Esophagus squamous epithelium (tissue), 5 donors: ENCODE measurements at places on chromosomes 7 and 10.

DNA sequence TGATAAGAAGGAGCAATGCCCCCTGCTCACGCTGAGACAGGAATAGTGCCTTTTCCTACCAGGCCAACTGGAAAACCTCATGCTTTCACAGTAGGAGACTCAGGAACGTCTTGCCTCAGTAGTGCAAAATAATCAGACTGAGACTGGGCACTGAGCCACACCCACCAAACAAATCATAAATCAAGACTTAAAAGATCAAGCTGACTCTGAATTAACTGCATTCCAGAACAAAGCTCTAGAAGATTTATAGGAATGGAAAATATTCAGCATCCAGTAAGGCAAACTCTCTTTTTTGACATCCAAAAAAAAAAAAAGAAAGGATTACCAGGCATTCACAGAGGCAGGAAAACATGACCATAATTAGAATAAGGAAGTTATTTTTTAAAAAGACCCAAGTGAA is 30.5 kb upstream of the SLC18A3 start:
- DNase-seq = no peak

DNA sequence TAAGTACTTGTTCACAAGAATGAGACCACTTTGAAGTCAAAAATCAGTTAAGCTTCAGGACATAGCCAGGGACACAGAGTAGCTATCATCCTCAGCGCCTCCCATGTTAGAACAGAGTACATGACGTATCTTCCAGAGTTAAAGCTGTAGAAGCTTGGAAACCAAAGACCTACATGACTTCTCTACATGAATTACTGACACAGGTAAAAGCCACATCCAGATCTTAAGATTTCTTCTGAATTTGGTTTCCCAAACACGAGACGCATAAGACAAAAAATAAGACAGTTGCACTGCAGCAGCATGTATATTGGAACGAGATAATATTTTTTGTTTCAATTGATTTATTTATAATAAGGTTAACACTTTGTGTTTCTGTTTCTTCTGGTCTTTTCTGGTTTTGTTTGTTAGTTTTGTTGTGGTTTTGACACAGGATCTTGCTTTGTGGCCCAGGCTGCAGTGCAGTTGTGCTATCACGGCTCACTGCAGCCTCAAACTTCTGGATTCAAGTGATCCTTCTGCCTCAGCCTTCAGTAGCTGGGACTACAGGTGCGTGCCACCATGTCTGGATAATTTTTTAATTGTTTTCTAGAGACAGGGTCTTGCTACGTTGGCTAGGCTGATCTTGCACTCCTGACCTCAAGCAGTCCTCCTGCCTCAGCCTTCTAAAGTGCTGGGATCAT is 10.2 kb upstream of the EPC1 start:
- no peak for DNase-seq

DNA sequence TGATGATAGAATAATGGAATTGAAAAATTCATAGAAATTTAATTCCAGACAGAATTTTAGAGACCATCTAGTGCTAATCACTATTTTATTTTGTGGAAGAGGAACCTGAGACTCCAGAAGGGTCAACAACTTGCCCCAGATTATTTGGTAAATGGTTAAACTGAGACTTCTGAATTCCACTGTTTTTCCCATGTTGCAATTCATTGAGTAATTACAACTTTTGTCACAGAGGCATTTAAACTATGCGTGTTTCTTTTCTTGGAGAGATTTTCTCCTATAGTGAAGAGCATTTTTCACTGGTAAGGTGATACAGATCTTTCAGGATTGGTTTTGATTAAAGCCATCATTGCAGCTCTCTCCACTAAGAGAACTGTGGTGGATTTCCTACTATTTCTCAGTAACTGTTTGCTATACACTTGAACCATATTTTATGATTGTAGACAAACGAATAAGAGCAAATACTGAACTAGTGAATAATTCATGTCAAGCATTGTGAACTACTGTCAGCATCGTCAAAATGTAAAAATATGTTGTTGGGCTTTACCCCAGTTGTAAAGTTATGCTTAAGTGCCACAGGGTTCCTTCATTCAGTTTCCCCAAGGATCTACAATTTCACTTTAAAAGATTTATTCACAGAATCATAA is 26.5 kb downstream of the LRGUK start:
- DNase-seq = no peak

GRCh38 chr10:21526188-21526859 is 842 bp upstream of the SKIDA1 start:
- DNase-seq = no peak

DNA sequence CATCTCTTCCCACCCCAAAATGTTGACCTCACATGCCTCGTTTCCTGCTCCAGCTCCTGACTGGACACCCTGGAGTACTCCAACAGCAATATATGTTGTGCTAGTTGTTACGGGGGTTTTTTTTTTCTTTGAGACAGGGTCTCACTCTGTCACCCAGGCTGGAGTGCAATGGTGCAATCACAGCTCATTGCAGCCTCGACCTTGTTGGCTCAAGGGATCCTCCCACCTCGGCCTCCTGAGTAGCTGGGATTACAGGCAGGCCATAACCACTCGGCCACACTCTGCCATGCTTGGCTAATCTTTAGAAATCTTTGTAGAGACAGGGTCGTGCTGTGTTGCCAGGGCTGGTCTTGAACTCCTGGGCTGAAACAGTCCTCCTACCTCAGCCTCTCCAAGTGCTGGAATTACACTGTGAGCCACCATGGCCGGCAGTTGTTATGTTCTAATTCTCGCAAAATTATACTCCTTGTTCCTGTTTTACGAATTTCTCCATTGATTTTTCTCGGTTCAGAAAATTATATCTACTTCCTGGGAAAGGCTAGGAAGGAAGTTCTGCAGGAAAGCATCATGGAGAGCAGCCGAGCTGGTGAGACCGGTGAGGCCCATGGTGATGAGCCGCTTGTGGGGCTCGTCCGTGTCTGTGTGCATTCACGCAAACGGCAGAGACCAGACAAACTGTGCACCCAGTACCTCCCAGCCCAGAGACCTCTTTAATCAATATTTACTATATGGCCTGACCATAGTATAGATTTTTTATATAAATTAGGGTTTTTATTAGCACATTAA is 52.4 kb upstream of the DNAJB6 start:
- DNase-seq = no peak

- no peak for DNase-seq
These were observed 2.4 kb downstream of the MIOS start for GRCh38 chr7:7569081-7569527.
